CD4-positive, alpha-beta T cell treated with Interleukin-4 for 4 hours (primary cell): ENCODE measurements at places on chromosomes 2 and 18.

DNA sequence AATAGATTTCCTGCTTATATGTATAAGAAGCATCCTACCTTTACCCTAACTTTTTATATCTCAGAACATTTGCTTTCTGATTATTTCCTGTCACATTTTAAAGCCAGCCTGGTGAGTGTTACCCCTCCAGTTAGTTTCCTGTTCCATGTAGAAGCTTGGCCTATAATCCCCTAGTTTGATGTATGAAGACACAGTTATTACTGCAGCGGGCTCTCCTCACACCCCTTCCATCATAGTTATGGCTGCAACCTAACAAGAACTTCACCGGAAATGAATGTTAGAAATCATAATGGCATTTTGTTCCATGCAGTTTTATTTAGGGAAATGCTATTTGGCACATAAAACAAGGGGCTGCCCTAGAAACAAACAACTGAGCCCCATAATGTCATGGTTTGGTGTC, 400.2 kb upstream of the SETBP1 start:
- no peak for DNase-seq

GRCh38 chr18:34848695-34849094, 138.6 kb downstream of the DTNA start:
- DNase-seq: no peak

DNA sequence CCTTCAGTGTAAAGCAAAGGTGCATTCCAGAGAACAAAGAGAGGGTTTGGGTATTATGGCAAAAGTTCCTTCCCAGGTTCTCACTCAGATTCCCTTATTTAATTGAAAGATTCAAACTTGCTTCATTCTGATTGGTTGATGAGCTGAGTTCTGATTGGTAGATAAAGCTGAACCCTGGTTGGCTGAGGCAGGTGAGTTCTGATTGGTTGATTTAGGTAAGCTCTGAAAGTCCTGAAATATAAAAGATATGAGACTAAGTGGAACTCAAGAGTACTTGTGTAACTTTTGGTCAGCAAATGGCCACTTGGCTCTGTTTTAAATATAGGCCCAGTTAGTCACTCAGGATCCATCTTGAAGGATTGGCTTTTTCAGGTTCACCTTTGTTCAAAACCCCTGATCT, 99.8 kb upstream of the FBXO11 start:
- no peak for DNase-seq

DNA sequence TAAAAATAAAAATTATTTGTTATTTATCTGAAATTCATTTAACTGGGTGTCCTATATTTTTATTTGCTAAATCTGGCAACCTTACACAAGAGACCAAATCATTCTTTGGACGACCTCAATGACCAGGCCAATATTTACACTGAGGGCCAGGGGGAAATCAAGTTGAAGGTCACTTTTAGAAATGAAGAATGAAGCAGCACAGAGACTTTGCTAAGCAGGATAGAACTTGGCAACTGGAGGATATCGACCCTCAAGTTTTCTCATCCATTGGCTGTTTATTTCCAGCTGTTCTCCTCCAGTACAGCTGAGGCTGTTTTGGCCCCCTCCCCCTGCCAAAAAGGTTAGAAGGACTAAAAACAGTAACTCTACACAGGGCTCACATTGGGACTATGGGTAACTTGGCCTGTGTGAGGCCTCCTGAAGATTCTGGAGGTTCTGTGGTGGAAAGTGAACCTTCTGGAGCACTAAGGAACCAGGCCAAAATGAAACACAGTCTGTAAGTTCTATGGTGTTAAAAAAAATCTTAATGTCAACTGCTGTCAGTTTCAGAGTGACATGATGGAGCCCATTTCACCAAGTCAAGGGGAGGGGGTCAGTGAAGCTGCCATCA, 32.2 kb upstream of the ZFP36L2 start:
- no peak for DNase-seq

- DNase-seq: no peak
Measured at GRCh38 chr2:29878898-29879297, 42.5 kb downstream of the ALK start.

GRCh38 chr2:43266711-43267111, 40.3 kb upstream of the ZFP36L2 start:
- DNase-seq: no peak

GRCh38 chr2:231720987-231721966, 13.0 kb downstream of the PTMA start:
- no peak for DNase-seq

DNA sequence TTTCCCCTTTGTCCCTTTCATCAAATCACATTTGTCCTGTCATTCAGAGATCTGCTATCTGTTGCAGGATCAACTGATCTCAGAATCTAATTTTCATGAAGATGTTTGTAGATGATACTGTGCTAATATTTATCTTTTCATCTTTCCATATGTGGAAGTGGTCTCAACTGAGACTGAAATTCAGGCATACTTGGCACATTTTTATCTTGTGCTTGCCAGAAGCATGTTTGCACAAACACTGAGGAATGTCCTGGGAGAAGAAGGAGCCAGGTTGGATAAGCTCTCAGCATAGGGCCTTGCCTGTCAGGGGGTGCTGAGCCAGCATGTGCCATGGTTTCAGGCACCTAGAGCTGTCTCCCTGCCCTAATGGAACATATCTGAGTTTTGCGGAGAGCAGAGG, 24.5 kb upstream of the MMADHC start:
- no peak for DNase-seq
